ENCODE measurements at places on chromosomes 1 and 21. TPM values are rescaled to one million over a fixed set of nuclear protein-coding genes. Genes with fewer than 3 reads are reported as not detected.
A peak's percentile ranks its signal among the peaks of the same experiment; 100 is the strongest.

DNA sequence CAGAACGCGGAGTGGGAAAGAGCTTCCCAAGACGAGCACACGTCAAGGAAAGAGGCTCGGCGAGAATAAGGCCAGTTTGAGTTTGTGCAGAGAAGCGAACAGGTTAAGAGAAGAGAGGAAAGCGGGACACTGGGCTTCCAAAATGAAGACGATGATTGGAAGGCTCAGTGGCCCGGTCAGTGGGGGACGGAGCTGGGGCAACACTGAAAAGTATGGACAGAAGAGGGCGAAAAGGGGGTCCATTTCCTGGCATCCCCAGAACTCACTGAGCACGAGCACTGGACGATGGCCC is 258 bp downstream of the CCT3 start:
- DNase-seq: no peak

DNA sequence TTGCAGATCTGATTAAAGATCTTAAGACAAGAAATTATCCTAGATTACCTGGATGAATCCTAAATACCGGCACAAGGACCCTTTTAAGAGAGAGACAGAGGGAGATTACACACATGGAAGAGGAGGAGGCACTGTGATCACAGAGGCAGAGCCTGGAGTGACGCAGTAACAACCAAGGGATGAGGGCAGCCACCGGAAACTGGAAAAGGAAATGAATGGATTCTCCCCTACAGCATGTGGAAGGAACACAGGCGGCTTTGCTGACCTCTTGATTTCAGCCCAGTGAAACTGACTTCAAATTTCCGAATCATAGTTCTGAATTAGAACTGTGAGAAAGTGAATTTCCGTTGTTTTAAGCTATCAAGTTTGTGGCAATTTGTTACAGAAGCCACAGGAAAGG is 50.2 kb upstream of the IVNS1ABP start:
- DNase-seq: peak; percentile 46

GRCh38 chr1:177249231-177249630 is 78.5 kb downstream of the BRINP2 start:
- DNase-seq: no peak

DNA sequence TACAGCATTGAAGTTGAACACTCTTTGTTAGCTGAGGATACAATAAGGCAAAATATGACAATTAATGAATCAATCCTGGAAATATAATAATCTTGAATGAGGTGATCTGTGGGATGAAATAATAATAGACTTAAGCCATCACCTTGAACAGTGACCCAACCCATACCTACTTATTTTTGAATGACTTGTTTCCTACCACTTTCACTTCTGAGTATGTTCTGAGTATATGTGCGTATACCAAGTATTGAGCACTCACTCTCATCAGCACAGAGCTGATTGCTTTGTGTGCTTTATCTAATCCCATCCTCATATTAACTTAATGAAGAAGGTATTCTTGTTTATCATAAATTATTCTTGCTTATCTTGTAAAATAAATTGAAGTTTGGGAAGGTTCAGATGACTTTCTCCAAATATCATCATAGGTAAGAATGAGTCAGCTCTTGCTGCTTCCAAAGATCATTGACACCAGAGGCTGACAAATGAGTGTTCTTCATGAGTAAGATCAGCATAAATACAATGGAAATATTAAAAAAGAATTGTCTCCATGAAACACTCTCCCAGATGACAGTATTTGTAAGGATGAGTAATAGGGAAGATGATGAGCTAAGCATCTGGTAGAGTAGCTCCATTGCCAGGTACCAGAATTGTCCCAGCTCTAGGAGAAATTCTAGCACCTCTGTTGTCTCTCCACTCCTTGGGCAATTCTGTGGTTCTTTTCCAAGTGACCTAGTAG is 198.1 kb upstream of the KIAA0040 start:
- no peak for DNase-seq

DNA sequence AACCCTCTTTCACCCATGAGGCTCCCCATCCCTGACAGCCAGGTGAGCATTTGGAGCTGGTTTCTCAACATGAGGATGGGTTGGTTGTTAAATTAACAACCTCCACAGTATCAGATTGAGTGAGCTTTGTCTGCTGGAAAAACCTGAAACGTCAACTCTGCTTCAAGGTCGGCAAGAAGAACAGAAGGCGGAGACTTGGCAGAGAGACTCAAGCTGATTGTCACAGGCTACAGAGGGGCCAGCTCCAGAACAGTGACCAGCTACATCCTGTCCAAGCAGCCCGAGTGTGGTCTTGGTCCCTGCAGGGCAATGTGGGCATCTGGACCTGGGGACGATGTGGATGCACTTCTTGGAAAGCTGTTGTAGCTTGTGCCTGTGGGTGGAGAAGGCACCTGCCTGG is 36.6 kb upstream of the TMEM51 start:
- DNase-seq: no peak

GRCh38 chr21:26597981-26598380 is 24.9 kb upstream of the CYYR1 start:
- no peak for DNase-seq

The ARHGEF16 gene
- total RNA-seq: 51.0 TPM
